Suppressor macrophage (primary cell): ENCODE measurements at places on chromosomes 3 and 15.

DNA sequence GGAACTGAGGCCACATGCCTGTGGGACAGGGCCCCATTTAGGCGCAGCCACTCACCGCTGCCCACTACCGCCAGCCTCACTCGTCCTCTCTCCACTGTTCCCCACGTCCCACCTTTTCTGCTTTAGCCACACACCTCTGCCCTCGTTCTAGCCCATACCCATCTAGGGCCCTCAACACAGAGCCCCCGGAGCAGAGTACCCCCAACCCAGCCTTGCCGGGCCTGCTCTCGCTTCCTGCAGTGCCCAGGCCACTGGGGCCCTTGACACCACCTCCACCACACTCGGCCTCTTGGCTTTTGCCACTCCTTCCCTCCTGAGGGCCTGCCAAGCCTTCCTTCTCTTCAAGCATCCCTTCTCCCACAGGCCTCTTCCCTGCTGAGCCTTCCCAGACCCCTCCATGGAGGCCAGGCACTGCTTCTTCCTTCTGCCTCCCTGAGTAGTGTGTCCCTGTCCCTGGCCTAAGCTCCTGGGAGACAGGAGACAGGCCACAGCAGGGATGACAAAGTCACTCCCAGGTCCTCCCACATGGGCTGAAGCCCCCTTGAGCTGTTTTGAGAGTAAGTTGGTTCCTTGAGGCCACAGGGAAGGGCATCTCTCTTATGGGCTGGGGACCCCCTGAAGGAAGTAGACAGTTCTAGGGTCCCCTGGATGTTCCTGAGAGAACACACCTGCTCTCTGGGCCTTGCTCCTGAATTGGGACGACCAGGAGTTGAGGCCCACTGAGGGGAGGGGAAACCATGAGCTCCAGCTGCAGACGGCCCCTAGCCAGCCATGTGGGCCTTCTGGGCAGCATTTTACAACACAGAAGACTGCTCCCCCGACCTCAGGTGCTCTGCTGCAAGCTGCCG lies 4.4 kb downstream of the PRSS50 start:
- DNase-seq: no peak

DNA sequence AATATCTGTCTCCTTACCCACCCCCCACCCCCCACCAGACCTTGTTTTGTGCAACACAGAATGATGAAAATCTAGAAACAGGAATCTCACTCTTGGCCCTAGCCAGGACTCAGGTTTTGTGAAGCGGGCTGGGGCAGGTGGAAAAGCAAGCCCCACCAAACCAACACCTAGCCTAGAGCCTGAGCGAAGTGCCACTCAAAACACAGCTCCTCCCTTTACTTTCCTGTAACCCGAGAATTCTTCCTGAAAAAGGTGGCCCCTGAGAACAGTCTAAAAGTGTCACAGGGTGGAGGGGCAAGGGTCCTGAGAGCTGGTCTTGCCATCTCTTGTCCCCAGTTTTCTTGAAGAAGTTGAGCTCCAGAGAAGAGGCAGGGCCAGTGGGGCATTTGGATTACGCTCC lies 17.4 kb upstream of the RPUSD3 start:
- no peak for DNase-seq

DNA sequence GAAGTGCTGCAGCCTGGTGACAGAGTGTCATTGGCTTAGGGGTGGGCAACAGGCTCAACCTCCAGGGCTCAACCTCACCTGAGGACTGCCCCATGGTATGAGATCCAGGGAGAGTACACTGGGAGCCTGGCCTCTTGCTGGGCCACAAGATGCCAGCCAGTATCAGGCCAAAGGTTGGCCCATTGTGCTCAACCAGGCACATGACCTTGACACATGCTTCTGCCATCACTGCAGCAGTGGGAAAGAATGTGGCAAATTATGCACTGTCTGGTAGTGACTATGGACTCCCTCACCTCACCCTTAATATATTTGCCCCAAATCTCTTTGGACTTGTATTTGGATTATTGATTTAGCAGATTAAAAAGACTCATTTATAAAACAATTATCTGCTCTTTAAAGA lies 233.9 kb upstream of the GOLGA6L4 start:
- peak; percentile 7 for DNase-seq

- DNase-seq: no peak
Measured at GRCh38 chr3:182947888-182948287, 32.5 kb downstream of the DCUN1D1 start.

DNA sequence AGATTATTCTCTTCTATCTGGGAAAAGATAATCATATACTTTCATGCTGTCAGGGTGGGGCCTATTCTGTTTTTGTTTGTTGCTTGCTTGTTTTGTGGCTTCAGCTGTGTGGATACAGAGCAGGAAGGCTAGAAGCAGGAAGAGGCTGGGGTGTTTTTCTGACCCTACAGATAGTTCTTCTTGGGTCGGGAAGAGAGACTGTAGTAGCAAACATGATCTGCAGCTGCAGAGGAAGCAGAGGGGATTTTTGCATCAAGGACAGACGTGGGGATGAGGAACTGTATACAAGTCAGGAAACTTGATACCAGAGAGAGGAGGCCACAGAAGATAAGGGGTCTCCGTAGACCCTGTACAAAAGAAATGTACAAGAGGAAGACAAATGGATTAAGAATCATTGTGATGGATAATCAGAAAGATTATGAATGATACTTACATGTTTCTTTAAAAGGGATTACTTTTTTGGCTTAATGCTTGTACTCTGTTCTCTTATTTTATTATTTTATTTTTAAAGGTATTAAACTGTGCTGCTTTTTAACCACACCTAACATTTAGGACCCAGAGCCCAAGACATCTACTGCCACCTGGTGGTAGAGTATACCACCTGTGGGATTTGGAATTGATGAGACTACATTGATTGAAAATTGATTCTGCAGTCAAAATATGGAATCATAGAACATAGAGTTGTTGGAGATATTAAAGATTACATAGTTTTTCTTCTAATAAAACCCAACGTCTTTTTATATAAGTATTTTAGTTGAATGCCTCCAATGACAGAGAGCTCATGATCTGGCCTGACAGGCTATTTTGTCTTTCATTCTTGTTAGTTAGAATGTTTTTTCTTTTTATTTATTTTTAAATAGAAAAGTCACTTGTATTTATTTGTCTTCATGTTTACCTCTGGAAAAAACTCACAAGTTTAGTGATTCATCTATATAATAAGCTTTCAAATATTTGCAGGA lies 87.3 kb upstream of the ROPN1 start:
- DNase-seq: peak; percentile 29

DNA sequence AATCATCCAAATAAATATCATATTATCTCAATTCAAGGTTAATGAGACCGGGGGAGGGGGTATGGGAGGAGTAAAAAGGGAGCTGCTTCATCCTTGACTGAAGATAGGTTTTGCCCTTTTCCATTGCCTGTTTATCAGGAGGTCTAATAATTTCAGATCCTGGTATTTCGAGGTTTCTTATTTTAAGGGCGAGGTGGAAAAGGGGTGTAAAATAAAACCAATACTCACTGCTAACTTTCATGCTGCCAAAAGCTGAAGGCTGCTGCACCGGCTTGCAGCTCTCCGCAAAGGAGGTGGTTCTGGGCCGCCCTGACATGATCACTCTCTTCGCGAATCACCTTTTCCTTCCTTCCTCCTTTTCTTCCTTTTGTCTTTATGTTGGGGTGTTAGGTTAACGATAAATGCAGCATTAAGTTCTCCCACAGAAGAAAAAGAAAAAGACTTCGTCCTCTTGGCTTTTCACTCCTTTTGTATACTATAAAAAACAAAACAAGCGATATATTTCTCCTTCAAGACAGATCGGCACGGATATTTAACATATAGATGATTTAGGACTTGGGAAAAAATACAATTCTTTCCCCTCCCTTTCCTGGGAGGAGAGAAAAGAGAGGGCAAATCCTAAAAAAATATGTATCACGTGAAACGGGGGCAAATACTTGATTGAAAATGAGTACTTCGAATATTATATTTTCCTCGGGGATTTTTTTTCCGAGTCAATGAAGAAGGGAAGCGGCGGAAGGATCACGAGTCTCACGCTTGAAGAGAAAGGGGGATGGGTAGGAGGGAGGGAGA lies 932 bp downstream of the GSK3B start:
- peak; percentile 79 for DNase-seq
